NAMALWA (cell line): ENCODE measurements at places on chromosomes 4 and X.

DNA sequence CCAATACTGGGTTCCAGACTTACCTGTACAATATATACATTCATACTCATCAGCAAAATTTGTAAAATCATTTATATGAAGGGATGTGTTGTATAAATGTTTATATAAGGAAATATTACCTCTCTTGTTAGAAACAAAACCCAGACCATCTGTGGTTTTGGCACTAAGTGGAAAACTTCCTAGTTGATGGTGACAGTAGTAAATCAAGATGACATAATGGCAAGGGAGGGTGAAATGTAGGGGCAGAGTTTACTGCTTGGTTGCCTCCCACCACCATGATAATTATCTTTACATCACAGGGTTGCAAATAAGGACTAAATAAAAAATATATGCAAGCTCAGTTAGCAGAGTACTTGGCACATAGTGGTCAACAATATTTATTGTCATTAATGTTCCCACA, 365.3 kb upstream of the TEX13C start:
- no peak for DNase-seq

- DNase-seq, result no peak
Measured at GRCh38 chr4:184727430-184727829, 6.5 kb downstream of the CENPU start.

DNA sequence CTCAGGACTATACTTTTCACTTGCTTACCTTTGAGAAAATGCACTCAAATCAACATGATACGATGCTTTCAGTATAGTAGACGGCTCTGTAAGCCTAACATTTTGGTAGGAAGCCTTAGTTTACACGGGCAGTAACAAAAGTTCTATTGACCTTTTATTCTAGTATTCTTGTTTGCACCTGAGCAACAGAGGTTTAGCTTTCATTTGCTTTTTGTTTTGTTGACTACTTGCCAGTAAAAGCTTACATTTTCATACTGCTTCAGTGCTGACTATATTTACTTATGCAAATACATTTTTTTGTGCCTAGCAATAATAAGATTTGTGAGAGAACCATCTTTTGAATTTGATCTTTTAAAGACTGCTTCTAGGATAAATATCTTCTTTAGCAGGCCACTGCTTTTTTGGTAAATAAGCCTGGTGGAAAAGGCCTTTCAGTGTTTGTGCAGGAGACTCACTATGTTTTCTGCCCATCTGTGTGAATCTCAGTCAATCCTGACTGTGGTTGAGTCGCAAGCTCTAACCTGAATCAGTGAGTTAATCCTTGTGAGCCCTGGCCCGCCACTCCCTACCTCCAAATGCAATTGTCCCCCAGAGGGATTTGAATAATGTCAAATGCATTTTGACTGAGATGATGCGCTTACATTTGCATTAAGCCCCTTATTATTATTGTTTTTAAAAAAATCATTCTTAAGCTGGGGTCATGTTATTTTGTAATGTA, 21.9 kb downstream of the FHIP1A start:
- DNase-seq, result no peak

DNA sequence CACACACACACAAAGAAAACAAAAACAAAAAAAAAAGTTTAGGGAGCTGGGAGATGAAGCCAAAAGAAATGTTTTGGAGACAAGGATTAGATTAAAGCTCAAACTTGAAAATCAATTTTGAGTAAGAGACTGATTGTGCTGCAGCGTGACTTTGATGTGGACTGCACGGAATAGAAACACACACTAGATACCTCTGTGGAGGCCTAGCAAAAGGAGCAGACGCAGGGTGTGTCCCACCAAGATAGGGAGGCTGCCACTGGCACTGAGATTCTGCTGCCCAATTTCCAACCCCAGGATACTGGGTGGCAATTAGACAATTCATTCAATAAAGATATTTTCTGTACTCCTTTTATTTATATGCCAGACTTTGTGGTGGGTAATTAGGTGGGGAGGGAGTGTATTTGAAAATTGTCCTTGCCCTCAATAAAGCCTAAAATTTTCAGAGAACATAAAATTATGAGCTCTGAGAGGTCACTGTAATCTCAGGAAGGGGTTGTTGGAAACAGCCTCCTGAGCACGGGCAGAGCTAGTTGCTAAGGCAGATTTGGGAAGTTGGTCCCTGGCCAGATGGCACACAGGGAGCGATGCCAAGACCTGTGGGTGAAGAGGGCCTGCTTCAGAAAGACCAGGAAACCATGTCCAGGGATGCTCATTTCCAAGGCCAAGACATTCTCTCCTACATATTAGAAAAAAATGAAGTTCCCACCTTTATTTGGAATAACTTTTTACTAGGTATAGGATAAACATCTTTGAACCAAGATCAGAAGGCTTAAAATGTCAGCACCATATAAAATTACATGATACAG, 1.9 kb upstream of the PPP3CA start:
- DNase-seq, result no peak
